Mesothelial cell of epicardium (in vitro differentiated cells): ENCODE measurements at places on chromosomes 3 and 15.
A peak's percentile ranks its signal among the peaks of the same experiment; 100 is the strongest.

GRCh38 chr15:60585743-60586708 is 107.1 kb upstream of the ICE2 start:
- H3K36me3 ChIP-seq: no peaks in the 10 kb centered on the region
- H3K27me3 ChIP-seq: peaks cover 45% of the 10 kb centered on the region
- DNase-seq: no peak

- no peaks in the 10 kb centered on the region for H3K36me3 ChIP-seq
- no peak for DNase-seq
- peaks cover 8% of the 10 kb centered on the region for H3K4me1 ChIP-seq
- no peak overlapping the region for H3K4me3 ChIP-seq
These were observed 2.6 kb downstream of the CYP19A1 start for GRCh38 chr15:51335538-51336410.

DNA sequence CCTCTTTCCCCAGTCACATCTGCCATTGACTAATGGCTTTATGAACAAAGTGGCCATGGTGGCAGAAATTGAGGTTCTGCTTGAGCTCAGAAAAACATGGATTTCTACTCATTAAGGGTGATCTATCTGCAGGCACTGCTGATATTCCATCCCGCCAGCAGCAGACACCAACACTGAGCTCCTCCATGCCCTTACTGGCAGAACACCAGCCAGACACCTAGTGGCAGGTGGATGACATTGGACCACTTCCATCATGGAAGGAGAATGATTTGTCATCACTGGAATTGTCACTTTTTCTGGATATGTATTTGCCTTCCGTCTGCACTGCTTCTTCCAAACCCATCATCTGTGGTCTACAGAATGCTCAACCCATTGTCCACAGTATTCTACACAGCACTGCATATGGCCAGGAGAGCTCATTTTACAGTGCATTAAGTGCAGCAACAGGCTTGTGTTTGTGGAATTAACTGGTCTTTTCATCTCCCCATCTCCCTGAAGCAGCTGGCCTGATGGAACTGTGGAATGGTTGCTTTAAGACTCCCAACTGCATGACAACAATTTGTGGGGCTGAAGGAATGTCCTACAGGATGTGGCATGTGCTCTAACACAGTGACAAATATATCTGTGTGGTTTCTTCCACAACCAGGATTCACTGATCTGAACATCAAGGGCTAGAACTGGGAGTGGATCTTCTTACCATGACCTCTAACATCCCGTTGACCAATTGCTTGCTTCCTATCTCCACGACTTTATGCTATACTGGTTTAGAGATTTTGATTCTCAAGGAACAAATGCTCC is 103.4 kb downstream of the WNT7A start:
- H3K27ac ChIP-seq: no peak overlapping the region

DNA sequence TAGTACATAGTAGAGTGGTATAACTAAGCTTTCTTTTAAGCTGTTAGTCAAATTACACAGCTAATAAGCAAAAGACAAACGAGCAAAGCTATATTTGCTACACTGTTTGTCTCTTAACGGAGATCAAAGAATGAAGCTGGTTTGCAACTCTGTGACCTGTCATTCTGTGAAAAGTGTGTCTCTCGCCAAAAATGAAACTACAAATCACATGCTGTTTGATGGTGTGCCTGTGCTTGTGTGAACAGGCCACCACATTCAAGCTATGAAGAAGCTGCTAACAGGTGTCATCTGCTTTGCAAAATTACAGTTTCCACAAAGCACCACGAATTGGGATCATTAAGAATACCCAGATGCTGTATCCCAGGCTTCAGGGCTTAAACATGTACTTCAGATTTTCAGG is 667.8 kb upstream of the NAALADL2 start:
- H3K4me3 ChIP-seq: no peak overlapping the region
- H3K36me3 ChIP-seq: no peaks in the 10 kb centered on the region
- no peak overlapping the region for H3K27ac ChIP-seq
- H3K27me3 ChIP-seq: no peaks in the 10 kb centered on the region

GRCh38 chr15:69729167-69729748 is 276.6 kb downstream of the RPLP1 start:
- peaks cover 33% of the 10 kb centered on the region for H3K27me3 ChIP-seq
- no peak overlapping the region for H3K4me3 ChIP-seq
- H3K4me1 ChIP-seq: peaks cover 7% of the 10 kb centered on the region
- no peaks in the 10 kb centered on the region for H3K36me3 ChIP-seq
- no peak overlapping the region for H3K27ac ChIP-seq

DNA sequence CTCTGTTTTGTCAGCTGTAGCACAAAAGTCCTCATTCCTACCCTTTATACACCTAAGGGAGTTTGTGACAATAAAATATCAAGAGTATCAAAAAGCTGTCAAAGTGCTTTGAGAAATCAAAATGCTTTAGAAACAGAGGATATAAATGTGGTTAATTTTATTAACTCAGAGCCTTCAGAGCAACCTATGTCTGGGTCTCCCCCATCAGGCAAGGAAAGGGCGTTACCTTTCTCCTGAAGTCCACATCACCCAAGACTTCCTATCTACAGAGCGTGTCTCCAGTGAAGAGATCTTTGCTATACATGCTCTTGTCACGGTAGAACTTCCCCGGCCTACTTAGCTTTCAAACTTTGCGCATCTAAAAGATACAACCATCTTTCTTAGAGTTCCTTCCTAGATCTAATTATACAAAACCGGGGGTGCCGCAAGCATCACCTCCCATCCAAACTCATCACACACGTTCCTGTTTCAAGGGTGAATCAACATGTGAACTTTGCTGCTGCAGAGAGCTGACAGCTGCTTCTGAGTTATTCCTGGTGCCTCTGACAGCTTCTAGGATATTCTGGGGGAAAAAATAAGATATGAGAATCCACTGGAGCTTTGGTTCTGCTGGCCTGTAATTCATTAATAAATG is 93.0 kb downstream of the RARB start:
- H3K27ac ChIP-seq: no peak overlapping the region
- no peak overlapping the region for H3K4me3 ChIP-seq
- no peaks in the 10 kb centered on the region for H3K27me3 ChIP-seq
- peaks cover 31% of the 10 kb centered on the region for H3K4me1 ChIP-seq
- DNase-seq: no peak
- H3K36me3 ChIP-seq: peaks cover 22% of the 10 kb centered on the region

DNA sequence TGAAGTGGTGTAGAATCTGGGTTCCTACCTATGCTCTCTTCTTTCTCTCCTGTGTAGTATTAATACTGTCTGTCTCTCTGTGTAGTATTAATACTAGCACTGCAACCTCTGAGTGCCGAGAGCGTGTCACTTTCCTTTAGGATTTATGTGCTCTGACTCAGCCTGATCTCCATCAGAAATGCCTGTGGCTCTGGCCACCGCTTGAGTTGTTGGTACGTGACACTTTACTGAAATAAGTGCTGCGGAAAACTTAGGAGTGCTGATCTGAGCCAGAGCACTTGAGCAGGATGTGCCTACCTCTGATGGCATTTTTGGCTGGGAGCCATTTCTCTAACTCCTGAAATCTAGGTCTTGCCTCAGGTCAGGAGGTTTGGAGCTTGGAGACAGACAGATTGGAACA is 807.4 kb downstream of the SQOR start:
- H3K27me3 ChIP-seq: no peaks in the 10 kb centered on the region
- H3K27ac ChIP-seq: no peak overlapping the region
- peaks cover 13% of the 10 kb centered on the region for H3K4me1 ChIP-seq
- H3K4me3 ChIP-seq: no peak overlapping the region
- no peaks in the 10 kb centered on the region for H3K36me3 ChIP-seq

DNA sequence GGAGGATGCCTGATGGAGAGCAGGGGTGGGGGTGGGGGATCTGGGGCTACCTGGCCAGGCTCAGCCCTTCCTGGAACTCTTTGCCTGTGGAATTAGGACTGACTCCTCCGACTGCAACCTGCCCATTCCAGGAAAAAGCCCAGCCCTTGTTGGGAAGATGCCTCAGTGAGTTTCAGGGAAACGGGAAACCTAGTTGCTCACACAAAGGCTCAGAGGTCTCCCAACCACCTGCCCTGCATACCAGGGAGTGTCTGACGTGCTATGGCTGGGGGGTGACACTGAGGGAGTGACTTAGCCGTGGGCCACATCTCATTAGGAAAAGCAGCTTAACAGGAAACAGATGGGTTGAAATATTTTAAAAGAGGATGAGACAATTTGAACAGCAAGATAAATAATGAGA is 27.9 kb downstream of the CYP8B1 start:
- no peak overlapping the region for H3K27ac ChIP-seq
- H3K36me3 ChIP-seq: no peaks in the 10 kb centered on the region
- no peaks in the 10 kb centered on the region for H3K27me3 ChIP-seq

- H3K27me3 ChIP-seq: no peaks in the 10 kb centered on the region
- peak overlapping the region; percentile 11 for H3K27ac ChIP-seq
These were observed 174.1 kb upstream of the DPH6 start for GRCh38 chr15:35720019-35720418.

GRCh38 chr15:85094685-85095084 is 113.0 kb downstream of the PDE8A start:
- no peak overlapping the region for H3K4me3 ChIP-seq
- H3K4me1 ChIP-seq: peaks cover 12% of the 10 kb centered on the region
- H3K27me3 ChIP-seq: no peaks in the 10 kb centered on the region
- peaks cover 23% of the 10 kb centered on the region for H3K36me3 ChIP-seq
- H3K27ac ChIP-seq: no peak overlapping the region

- H3K27me3 ChIP-seq: peaks cover 3% of the 10 kb centered on the region
- H3K36me3 ChIP-seq: no peaks in the 10 kb centered on the region
- no peak overlapping the region for H3K27ac ChIP-seq
- H3K4me3 ChIP-seq: no peak overlapping the region
- DNase-seq: no peak
These were observed 521.9 kb upstream of the NAALADL2 start for GRCh38 chr3:174337227-174337626.

GRCh38 chr3:188539631-188540194 is 385.8 kb downstream of the LPP start:
- no peaks in the 10 kb centered on the region for H3K4me1 ChIP-seq
- peaks cover 8% of the 10 kb centered on the region for H3K36me3 ChIP-seq
- H3K27me3 ChIP-seq: no peaks in the 10 kb centered on the region
- DNase-seq: no peak
- no peak overlapping the region for H3K4me3 ChIP-seq

DNA sequence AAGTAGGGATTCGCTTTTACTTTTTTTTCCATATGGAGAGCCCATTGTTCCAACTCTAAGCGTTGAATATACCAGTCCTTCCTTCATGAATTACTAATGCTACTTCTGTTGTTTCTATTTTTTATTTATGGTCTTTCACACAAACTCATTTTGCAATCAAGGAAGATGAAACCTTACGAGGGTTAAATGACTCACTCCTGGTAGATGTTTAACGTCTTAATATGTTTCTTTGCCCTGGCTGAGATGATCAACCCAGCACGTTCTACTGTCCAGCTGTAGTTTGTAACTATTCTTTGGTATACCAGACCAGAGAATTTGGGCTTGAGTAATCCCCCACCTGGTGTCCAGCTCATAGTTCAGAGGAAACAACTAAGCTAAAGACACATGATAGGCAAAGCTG is 23.1 kb downstream of the CDCP1 start:
- no peaks in the 10 kb centered on the region for H3K27me3 ChIP-seq
- H3K4me3 ChIP-seq: no peak overlapping the region
- peaks cover 8% of the 10 kb centered on the region for H3K4me1 ChIP-seq
- no peak overlapping the region for H3K27ac ChIP-seq
- H3K36me3 ChIP-seq: no peaks in the 10 kb centered on the region

GRCh38 chr3:46252980-46253379 is 10.7 kb downstream of the CCR3 start:
- H3K27me3 ChIP-seq: peaks cover 47% of the 10 kb centered on the region
- no peaks in the 10 kb centered on the region for H3K36me3 ChIP-seq
- H3K4me3 ChIP-seq: no peak overlapping the region
- H3K27ac ChIP-seq: no peak overlapping the region

DNA sequence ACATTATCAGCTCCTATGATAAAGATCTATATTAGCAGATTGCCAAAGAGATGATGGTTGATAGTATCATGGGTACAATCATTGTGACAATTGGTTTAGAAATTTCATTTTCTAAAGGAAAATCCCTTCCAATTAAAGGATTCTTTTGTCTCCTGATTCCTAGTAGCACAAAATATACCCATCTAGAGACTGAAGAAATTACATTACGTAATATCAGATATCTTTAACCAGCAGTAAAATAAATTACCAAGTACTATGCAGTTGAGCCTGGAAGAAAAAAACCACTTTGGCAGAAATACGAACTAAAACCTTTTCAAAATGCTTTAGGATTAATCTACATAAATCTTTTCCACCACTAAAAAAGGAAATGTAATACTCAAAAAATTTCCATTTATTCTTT is 35.6 kb upstream of the SHC4 start:
- no peak overlapping the region for H3K4me3 ChIP-seq
- H3K27me3 ChIP-seq: no peaks in the 10 kb centered on the region
- H3K27ac ChIP-seq: no peak overlapping the region
- H3K4me1 ChIP-seq: no peaks in the 10 kb centered on the region
- peaks cover 45% of the 10 kb centered on the region for H3K36me3 ChIP-seq

GRCh38 chr15:74399100-74399499 is 31.7 kb upstream of the CYP11A1 start:
- no peak overlapping the region for H3K4me3 ChIP-seq
- no peaks in the 10 kb centered on the region for H3K36me3 ChIP-seq
- no peak overlapping the region for H3K27ac ChIP-seq
- DNase-seq: no peak
